ENCODE measurements at places on chromosomes 13 and 19.

GRCh38 chr19:1384478-1385110 is 887 bp downstream of the NDUFS7 start:
- no peak for DNase-seq

DNA sequence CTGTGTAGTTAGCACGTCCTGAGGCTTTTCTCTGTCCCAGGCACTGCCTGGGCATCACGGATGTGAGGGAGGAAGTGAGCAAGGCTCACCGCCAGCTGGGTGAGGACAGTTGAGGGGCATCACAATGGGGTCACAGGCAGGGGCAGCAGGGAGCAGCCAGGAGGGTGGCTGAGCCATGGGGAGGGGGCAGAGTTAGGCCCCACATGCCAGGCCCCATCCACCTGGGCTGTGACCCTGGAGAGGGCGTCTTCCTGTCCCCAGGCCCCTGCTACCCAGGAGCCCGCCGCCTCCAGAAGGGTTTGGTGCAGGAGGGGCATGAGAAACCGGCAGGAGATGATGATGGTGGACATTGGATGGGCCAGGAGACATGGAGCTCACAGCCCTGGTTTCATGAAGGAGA is 56.8 kb upstream of the F7 start:
- no peak for DNase-seq

DNA sequence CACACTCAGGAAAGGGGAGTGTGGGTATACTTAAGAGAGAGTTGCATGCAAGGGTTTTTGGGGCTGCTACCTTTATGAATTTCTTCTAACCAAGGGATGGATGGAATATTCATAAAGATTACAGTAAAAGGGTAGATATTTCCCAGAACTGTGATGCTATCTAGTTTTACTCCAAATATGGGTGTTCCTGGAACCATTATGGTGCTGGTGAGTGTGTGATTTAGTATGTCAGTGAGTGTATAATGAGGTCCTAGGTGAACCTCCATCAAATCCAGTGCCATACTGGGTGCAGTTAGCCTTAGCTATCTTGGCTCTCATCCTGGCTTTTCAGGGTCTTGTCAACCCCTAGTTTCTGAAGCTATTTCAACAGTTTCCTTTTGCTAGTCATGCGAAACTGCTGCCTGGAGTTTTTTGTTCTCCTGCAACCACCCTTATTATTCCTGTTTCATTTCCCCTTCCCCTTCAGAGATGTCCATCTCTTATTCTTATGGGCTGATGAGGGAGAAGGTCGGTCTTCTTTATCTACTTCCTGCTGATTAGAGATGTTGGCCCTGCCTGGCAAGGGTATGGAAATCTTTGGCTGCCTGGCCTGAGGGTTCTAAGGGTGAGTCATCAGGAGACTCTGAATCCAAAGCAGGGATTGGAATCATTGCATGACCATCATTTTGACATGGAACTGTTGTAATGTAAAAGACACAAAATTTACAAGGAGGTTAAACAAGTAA is 202.3 kb downstream of the NBEA start:
- no peak for DNase-seq

DNA sequence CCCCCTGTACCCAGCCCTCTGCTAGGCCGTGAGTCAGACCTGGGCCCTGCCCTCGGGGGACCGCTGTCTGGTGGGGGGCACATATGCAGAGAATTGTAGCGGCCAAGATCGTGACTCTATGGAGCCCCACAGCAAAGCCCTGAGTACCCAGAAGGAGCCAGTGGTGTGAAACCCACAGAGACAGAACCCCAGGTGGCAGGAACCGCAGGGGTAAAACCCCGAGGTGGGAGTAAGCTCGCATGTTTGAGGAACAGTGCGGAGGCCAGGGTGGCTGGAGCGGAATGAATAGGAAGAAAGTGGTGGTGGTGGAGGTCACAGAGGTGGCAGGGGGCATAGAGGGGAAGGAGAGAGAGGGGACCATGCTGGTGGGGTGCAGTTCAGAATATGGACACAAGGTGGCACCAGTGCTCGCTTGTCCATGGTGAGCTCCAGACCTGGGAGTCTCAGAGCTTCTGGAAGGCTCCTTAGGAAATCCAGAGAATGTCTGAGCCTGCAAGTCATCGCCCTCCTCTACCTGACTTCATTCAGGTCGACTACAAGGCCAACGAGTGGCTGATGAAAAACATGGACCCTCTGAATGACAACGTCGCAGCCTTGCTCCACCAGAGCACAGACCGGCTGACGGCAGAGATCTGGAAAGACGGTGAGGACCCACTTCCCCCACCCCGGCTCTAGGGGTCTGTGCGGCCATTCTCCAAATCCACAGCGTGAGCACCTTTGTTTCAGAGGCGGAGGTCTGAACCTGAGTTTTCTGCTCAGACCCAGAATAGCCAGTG is 48.9 kb downstream of the MYH14 start:
- peak; percentile 43 for DNase-seq

- DNase-seq = no peak
These were observed 99.5 kb upstream of the TMTC4 start for GRCh38 chr13:100773923-100774663.

DNA sequence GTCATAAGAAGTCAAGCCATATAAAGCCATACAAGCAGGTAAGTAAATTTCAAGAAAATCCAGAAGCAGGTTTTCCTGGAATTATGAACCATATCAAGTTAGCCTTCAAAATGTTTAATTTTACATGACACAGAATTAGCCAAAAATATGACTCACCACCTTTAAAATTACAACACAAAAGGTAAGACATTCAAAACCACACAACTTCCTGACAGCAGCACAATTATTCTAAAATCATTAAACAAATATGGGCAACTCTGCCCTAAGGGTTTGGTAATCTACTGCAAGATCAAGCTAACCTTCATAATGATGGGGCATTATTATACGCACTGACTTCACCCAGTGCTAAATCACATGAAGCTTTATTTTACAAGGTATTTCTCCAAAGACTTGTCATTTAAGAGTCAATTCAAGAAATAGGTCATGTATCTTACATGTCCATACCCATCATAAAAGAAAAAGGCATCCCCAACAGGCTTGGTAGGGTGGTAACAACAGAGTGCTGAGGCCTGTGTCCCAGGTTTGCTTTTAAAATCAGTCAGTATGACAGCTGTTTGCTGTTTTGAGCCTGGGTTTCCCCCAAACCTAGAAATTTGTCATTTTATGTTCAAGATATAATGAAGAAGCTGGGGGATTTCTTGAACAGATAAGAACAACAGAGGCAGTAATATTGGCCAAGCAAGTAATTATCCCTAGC is 15.2 kb downstream of the RCBTB1 start:
- no peak for DNase-seq

GRCh38 chr19:35130761-35131720 is 3.8 kb downstream of the LGI4 start:
- no peak for DNase-seq

GRCh38 chr19:16628984-16629691 is 1.1 kb upstream of the MED26 start:
- DNase-seq = no peak

- no peak for DNase-seq
These were observed 1478.3 kb downstream of the UQCRFS1 start for GRCh38 chr19:27734496-27735220.

GRCh38 chr13:99465454-99465853 is 35.8 kb upstream of the TM9SF2 start:
- no peak for DNase-seq

GRCh38 chr13:39602614-39603366 is at the start of gene LHFPL6:
Gene LHFPL6 (minus strand): TSS chr13:39603193.
- peak; percentile 73 for DNase-seq

DNA sequence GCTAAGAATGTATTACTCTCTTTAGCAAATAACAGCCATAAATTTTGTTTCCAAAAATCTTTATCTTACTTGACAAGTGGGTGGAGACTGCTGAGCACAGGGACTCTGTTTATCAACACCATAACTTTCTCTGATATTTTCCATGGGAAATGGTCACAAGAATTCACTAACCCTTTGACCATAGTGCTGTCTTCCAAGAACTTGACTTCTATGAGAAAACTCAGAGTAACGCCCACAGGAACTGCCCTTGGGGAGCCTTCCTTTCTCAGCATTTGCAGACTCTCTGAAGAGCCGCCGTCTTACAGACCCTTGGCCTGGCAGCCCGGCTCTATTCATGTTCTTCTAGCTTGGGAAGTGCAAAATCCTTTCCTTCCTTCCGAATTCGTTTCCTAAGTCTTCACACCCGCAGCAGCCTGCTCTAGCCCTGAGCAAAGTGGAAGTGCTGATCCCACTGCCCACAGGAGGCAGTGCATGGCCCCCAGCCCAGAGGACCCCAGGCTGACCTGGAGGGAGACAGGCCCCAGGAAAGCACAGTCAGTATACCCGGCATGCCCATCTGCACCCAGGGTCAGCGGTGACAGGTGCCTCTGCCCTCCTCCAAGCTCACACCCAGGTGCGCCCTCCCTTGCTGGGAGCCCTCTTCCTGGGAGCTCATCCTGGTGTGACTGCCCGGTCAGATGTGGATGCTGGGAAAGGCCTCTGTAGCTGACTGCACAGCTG is 10.2 kb downstream of the GAS6 start:
- no peak for DNase-seq

- DNase-seq = no peak
These were observed 4.7 kb downstream of the VRK3 start for GRCh38 chr19:50020481-50020880.

GRCh38 chr19:53977991-53978731 is 13.3 kb upstream of the CACNG6 start:
- DNase-seq = peak; percentile 50

Data from stimulated activated CD4-positive, alpha-beta T cell treated with anti-CD3 and anti-CD28 coated beads, Interleukin-4, amount 100 ng/mL, for 1 hour (primary cell).